ENCODE measurements at places on chromosomes 3 and 15. TPM values are rescaled to one million over a fixed set of nuclear protein-coding genes. Genes with fewer than 3 reads are reported as not detected.

DNA sequence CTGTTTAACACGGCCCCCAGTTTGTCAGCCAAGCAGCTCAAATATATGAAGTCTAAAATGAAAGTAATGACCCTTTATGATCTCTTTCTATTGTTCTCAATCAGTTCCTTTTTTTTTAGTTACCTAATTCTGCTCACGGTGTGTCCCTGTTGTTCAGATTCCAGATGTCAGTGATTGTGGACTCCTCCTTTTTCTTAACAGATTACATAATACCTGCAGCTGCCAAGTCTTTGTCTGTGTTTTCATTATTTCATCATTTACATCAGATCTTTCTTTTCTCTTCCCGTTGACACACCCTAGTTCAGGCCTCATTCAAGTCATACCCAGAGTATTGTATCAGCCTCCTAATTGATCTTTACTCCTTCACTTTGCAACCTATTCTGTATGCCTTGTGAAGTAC lies 56.1 kb upstream of the SKIL start:
- DNase-seq, result no peak

- no peak for DNase-seq
Observed at GRCh38 chr3:147906285-147906684, 497.1 kb downstream of the ZIC1 start.

GRCh38 chr3:37375184-37376127 lies 201.1 kb upstream of the LRRFIP2 start:
- DNase-seq, result no peak

DNA sequence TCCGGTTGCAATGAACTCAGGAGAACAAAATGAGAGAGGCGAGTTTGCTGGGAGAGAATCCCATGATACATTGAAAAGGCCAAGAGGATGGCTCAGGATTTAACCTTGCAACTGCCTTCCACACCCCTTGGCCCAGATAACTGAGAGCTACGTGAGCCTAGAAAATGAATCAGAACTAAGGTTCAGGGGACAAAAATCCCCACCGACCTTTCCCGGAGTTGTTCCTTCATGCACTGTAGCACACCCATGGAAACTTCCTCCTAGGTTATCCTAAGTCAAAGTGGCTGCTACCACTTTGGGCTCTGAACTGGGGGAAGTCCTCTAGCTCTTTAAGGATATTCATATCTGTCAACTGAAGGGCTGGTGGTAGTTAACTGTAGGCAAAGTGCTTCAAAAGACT lies 58.3 kb upstream of the SLC4A7 start:
- no peak for DNase-seq

DNA sequence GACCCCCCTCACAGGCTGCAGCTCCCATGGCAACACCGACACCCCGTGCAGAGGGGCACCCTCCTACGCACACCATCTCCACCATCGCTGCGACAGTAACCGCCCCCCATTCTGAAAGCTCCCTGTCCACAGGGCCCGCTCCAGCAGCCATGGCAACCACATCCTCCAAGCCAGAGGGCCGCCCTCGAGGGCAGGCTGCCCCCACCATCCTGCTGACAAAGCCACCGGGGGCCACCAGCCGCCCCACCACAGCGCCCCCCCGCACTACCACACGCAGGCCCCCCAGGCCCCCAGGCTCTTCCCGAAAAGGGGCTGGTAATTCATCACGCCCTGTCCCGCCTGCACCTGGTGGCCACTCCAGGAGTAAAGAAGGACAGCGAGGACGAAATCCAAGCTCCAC lies 19.9 kb upstream of the BFSP2 start:
- DNase-seq, result no peak

Gene DYNLT2B
- polyA plus RNA-seq, result 19.6 TPM

GRCh38 chr15:56653787-56654186 lies 79.5 kb downstream of the ZNF280D start:
- peak; percentile 8 for DNase-seq

- no peak for DNase-seq
Observed at GRCh38 chr3:139122612-139123011, 77.9 kb upstream of the PRR23C start.

GRCh38 chr3:1263121-1263520 lies 170.3 kb downstream of the CNTN6 start:
- no peak for DNase-seq

Gene SCAP
- 83.2 TPM for polyA plus RNA-seq

DNA sequence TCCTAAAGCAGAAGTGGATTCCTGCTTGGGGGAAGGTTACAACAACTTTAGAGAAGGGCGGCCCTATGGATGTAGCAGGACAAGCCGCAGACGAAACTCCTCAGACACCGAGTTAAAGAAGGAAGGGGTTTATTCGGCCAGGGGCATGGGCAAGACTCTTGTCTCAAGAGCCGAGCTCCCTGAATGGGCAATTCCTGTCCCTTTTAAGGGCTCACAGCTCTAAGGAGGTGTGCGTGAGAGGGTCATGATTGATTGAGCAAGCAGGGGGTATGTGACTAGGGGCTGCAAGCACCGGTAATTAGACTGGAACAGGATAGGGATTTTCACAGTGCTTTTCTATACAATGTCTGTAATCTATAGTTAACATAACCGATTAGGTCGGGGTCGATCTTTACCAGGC lies 879 bp upstream of the PDHB start:
- DNase-seq, result no peak

Gene THPO
- polyA plus RNA-seq, result 4.0 TPM

DNA sequence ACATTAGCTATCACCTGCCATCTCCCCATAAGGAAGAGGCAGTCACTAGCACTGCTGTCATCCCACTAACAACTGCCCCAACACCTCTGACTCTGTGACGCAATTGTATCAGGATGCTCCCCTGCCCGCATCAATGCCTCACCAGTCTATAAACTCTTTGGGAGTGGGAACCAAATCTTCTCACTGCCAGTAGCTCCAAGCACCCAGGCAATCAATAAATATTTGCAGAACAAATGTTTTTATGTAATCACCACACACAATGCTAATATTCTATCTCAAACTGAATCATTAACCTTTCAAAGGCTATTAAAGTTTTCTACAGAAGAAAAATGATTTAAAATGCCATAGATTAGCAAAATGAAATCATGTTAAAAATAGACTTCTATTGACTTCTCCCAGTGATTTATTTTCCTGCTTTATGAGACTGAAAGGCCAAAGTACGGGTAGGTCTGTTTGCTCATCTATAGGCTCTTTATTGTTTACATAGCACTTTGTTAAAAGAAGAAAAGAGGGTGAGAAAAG lies 131.3 kb downstream of the PLD1 start:
- peak; percentile 51 for DNase-seq

- no peak for DNase-seq
Observed at GRCh38 chr3:179266701-179267211, 15.8 kb upstream of the KCNMB3 start.

- DNase-seq, result no peak
Observed at GRCh38 chr3:125019271-125019670, 36.5 kb downstream of the HEG1 start.

- DNase-seq, result no peak
Observed at GRCh38 chr3:112377568-112378071, 44.7 kb downstream of the CD200 start.

- no peak for DNase-seq
Observed at GRCh38 chr15:69154078-69154477, 6.4 kb upstream of the GLCE start.

GRCh38 chr15:42154212-42154941 lies 2.1 kb downstream of the PLA2G4F start:
- no peak for DNase-seq

DNA sequence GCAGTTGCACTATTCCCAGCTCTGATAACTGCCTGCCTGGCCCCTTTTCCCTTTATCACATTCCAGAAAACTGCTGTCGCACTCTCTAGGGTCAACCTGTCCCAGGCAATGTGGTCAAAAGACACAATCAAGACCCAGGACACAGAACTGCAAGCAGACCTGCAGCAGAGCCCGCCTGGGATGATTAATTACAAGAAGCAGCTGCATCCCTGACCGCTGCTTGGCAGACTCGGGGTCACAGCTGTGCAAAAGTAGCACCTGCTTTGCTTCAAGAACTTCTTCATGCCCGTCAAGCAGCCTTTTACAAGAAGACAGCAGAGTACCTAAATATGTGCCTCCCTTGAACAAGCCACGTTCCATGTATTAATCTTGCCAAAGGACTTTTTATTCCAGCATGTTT lies 120.0 kb upstream of the ST8SIA2 start:
- no peak for DNase-seq

- no peak for DNase-seq
Observed at GRCh38 chr15:81560405-81560804, 186.4 kb upstream of the TMC3 start.

GRCh38 chr3:105835606-105836005 lies 33.2 kb downstream of the CBLB start:
- no peak for DNase-seq

GRCh38 chr15:63052077-63052841 lies 9.7 kb downstream of the TPM1 start:
- DNase-seq, result no peak

Gene UNC45A
- polyA plus RNA-seq, result 63.3 TPM

Gene HTR3E
- not detected for polyA plus RNA-seq

DNA sequence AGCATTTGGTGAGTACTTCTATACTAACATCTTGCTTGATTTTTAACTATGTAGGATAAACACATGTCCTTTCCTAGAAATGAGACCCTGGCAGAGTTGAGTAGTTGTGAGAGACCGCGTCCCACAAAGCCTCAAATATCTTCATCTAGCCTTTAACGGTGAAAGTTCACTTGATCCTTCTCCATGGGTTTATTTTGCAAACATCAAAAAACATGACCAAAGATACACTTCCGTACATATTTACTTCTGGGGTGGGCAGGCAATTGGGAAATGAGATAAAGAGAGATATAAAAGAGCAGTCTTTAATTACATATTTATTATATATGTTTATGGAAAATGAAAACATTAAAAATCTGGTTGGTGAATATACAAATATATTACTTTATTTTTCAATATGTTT lies 5.2 kb upstream of the KAT2B start:
- DNase-seq, result no peak

- DNase-seq, result no peak
Observed at GRCh38 chr15:70625438-70625837, 137.9 kb downstream of the UACA start.

GRCh38 chr15:88249220-88249619 lies 7.3 kb downstream of the NTRK3 start:
- DNase-seq, result no peak

- no peak for DNase-seq
Observed at GRCh38 chr3:43298292-43298691, 12.0 kb downstream of the SNRK start.

Gene SPESP1
- polyA plus RNA-seq, result not detected

Gene TNFAIP8L3
- polyA plus RNA-seq, result 3.4 TPM

DNA sequence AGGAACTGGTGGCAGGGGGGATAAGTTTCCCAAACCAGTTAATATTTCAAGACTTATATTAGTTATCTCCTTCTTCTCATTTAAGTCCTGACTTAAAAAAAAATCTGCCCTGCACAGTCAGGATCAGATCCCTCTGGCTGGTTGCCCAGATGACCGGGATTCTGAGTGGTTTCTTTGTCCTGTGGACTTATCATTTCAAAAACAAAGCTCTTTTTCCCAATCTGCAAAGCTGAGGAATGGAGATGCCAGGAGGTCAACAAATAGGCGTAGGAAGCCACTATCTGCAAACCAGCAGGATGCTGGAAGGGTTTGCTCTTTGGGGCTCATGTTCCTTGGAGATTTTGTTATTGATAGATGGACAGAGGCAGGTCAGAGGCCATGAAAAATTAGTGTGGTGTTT lies 5.8 kb downstream of the C3orf20 start:
- DNase-seq, result no peak

DNA sequence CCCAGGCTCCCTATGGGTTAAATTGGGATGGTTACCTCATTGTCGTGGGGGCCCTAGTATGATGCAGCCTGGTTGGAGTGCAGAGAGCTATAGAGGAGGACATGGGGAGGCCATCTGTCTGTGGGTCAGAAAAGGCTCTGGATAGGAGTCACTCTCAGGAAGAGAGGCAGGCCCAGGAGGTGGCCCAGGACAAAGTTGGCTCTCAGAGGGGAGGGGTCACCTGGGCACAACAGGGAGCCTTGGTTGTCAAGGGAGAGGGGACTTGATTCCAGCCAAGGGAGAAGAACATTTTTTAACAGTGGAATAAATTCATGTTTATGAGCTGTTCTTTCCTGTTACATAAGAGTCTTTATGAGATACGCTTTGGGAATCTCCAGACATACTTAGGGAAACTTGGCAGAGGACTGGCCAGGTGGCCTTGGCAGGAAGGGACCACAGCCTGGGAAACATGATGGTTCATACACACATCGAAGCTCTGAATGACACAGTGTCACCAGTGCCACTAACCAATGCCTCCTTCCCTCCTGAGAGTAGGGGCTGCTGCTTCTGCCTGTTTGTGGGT lies 27.5 kb upstream of the LCTL start:
- DNase-seq, result no peak

Gene USP13
- 26.0 TPM for polyA plus RNA-seq

DNA sequence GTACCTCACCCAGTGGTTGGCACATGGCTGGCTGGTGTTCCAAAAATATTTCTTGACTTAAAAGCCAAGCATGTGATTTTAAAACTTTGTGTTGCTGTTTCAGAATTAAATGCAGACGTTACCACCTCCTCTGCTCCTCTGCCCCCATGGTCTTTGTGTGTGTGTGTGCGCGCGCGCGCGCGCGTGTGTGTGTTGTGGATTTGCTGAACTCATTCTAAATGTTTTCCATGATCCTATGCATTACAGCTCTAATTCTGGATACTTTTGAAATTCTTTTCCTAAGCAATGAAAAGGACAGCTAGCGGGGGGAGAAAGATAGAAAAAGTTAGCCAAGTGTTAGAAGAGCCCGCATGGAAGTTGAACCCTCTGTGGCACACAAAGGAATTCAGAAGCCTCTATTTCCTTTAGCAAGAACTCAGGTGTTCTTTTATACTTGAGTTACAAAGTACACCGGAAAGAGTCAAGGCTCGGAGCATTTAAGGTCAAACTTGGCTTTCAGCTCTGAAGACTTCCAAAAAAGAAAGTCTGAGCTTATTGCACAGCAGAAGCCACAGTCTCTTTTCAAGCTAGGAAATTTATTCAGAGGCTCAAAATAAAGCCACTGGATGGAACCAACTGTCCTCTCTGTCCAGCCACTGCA lies 350.5 kb upstream of the TBL1XR1 start:
- DNase-seq, result no peak

DNA sequence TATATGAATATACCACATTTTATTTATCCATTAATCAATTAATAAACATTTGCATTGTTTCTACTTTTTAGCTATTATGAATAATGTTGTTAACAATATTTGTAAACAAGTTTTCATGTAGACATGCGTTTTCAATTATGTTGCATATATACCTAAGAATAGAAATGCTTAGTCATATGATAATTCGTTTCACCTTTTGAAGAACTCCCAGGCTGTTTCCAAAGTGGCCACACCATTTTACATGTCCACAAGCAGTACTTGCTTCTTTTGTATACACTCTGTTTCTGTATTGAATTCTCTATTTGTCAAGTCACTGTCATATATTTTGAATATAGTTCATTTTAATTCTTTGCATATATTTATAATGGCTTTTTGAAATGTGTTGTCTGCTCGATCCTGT lies 206.9 kb upstream of the ZBTB20 start:
- no peak for DNase-seq

DNA sequence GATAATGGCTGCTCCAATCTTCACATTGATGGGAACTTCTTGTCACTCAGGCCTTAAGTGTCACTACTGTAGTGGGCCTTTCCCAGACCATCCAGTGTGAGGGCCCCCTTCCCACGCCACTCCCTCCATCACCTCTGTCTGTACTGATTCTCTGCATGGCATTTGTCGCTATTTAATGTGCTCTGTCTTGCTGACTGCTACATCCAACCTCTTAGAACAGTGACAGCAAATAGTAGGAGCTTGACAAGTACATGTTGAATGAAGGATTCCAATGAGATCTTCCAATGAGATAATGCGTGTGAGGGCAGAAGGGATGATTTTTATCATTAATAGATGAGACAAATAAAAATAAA lies 5.6 kb upstream of the CCR9 start:
- DNase-seq, result no peak

GRCh38 chr15:74892931-74893330 lies 3.1 kb downstream of the MPI start:
- no peak for DNase-seq

Gene TRIM42
- polyA plus RNA-seq, result not detected

Data from hepatocyte (in vitro differentiated cells).